Cardiac fibroblast (primary cell): ENCODE measurements at places on chromosomes 13 and 19.

GRCh38 chr19:17323300-17323963 lies 11.2 kb downstream of the ANO8 start:
- no peak for DNase-seq

- DNase-seq: peak; percentile 57
Measured at GRCh38 chr19:54431255-54431838, 16.1 kb downstream of the TTYH1 start.

DNA sequence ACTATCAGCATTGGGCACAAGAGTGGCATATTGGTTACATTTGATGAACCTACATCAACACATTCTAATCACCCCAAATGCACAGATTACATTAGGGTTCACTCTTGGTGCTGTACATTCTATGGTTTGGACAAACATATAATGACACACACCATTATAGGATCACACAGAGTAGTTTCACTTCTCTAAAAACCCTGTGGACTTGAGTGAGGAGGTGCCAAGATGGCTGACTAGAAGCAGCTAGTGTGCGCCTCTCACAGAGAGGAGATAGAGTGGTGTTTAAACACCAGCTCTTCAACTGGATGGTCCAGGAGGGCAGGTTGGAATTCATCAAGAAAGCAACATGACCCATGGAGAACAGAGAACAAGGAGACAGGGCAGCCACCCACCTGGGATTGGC lies 265.6 kb downstream of the TDRD3 start:
- no peak for DNase-seq

DNA sequence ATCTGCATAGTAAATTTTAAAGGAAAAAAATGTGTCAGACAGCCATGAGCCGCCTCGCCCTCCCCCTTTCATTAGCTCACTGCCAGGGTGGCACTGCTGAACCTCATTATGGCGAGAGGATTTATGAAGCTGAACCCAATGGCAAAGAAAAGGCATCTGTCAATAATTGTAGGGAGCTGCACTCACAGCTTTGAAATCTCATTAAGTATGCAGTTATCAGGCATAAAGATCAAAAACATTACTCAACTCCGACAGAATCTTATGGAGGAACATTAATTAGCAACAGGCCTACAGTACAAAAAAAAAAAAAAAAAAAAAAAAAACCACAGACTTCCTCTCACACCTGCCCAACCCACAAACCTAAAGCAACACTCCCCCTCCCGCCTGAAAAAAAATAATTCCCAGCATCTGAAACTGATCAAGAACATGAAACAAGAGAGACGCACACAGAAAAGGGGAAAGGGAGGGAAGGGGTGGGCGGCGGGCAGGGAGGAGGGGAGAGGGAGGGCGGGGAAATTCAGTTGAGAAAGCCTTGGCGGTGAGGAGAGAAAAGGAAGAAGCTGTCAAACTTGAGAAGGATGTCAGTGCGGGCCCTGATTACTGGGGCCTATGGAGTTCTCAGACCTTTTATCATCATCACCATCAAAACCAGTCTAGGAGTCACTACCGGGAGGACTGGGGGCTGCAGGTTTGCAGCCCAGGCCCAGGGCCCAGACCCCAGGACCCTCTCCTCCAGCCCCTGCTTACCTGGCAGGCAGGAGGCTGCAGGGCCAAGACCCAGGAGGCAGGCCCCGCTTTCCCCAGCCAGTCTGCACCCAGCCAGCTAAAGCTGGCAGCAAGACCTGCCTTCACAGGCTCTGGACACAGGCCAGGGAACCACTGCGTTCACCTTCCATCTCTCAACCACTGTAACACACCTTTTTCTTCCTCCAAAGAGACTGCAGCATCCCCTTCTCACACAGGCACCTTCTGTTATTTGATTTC lies 8.9 kb downstream of the TSHZ3 start:
- DNase-seq: peak; percentile 56

DNA sequence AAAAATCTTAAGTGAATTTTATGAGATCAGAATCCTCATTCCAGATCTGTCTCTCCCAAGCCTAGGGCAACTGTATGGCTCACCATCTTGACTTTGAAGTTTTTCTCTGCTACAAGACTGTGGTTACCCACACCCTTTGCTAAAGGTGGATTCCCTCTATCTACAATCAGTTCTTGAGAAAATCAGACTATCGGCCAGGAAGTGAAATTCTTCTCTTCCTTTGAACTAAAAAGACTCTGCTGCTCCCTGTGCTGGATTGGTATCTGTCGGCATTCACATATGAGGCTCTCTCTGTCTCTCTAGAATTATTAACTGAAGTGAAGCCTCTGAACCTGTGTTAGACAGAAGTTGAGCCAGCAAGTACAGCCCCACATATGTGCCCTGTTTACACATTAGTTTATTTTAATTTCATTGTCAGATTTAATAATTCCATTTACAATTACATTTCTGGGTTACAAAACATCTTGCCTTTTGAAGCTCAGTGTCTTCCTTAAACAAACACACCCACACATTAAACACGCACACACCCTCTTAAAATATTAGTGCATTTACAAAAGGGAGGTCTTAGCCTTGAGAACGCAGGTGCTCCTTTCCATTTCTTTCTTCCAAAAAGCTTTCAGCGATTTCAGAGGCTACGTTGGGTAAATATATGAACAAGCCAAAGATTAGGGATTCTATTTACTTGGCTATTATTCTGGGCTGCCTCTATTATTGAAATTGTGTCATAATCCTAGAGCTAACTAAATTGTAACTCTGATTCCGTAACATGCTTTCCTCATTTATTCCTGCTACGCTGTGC lies 145.7 kb downstream of the MIPEP start:
- DNase-seq: no peak

DNA sequence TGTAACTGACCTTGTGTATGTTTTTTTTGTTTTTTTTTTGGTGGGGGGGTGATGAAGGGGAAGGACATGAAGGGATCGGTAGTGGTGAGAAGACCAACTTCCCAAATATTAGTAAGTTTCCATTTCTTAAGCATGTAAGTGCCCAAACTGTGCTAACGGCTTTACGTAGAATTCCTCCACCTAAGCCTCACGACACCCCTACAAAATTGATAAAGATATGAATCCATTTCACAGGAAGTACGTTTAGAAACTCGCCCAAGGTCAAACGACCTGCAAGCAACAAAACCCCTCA lies 649 bp downstream of the UQCRFS1 start:
- no peak for DNase-seq

DNA sequence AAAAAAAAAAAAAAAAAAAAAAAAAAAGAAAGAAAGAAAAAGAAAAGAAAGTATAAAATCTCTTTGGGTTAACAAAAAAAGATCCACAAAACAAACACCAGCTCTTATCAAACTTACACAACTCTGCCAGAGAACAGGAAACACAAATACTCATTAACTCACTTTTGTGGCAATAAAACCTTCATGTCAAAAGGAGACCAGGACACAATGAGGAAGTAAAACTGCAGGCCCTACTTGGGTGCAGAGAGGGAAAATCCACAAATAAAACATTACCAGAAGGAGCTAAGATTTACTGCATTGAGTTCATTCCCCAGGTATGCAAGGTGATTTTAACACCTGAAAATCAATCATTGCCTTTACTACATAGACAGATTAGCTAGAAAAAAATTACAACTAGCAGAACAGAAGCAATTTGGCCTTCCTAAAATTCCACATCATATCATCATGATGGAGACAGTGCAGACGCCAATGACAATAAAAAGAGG lies 9.6 kb upstream of the CEACAM5 start:
- no peak for DNase-seq

- no peak for DNase-seq
Measured at GRCh38 chr13:30607908-30608307, 9.8 kb upstream of the USPL1 start.

DNA sequence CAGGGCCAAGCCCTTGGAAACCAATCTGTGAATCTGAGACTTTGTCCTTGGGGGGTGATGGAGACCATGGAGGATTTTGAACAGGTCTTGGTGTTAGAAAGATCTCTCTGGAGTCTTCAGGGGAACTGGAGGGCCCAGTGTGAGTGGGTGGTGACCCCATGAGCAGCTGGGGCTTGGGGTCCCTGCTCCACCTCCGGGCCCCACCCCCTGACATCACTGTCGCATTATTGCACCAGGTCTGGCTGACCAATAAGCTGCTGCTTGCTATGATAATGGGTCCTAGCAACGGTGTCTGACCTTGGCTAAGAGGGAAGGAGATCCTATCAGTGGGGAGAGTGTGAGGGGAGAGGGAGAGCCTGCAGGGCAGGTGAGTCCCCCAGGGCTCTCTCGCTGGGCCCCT lies at the start of gene IRGC:
Gene IRGC, plus strand, starts transcription at position 301 of the 400 bp plus-strand sequence. CDS start 2,483 bp downstream, outside the sequence.
- no peak for DNase-seq

DNA sequence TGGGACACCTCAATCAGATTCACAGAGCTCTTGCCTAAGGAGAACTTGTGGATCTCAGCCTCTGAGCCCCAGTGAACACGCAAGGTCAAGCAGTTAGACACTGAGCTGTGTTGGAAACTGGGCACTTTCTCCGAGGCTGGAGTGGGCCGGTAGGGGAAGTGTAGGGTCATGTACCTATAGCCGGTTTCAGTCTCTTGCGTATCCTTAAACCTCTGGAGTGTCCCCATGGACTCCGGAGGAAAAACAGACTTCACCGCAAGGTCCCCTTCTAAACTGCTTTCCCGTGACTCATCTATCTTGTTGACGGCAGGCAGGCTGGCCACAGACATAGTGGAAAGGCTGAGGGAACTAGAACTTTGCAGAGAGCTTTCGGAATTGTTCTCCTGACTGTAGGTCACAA lies 11.3 kb downstream of the IQCN start:
- no peak for DNase-seq

GRCh38 chr19:19176950-19177349 lies 6.9 kb upstream of the MEF2B start:
- no peak for DNase-seq

DNA sequence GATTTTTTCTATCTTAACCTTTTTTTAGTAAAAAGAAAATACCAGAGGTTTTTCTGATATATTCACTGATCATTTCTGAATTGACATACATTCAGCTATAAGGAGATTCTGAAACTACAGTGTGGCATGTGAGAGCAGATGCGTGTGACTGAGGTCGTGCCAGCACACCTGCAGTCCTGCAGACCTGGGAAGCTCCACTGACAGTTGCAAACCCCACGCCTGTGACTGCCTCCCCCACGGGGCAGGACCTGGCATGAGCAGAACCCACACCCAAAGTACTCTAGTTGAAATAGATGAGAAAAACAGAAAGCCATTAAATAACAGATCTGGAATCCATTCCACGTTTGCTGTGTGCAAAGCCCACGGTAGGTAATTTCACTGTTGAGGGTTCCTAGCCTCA lies 80.7 kb downstream of the TEX29 start:
- no peak for DNase-seq

- no peak for DNase-seq
Measured at GRCh38 chr19:35719402-35720162, 1.8 kb downstream of the KMT2B start.

DNA sequence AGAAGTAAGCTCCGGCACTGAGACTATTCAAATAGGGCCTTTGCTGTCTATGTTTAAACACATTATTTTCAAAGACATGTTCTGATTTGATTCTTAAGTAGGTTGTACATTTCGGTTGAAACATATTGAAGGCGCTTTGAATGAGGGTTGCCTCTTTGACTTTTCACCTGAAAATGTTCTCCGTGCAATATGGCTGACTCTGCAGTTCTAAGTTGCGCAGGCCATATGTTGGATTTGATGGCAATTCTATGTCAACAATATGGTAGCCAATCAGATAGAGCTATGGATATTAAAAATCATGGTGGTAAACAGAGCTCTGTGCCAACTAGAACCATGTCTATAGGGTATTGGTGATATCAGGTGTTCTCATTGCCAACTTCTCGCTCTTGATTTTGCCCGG lies 307.3 kb downstream of the NALCN start:
- no peak for DNase-seq

GRCh38 chr13:25018729-25019115 lies 77.2 kb upstream of the PABPC3 start:
- no peak for DNase-seq

DNA sequence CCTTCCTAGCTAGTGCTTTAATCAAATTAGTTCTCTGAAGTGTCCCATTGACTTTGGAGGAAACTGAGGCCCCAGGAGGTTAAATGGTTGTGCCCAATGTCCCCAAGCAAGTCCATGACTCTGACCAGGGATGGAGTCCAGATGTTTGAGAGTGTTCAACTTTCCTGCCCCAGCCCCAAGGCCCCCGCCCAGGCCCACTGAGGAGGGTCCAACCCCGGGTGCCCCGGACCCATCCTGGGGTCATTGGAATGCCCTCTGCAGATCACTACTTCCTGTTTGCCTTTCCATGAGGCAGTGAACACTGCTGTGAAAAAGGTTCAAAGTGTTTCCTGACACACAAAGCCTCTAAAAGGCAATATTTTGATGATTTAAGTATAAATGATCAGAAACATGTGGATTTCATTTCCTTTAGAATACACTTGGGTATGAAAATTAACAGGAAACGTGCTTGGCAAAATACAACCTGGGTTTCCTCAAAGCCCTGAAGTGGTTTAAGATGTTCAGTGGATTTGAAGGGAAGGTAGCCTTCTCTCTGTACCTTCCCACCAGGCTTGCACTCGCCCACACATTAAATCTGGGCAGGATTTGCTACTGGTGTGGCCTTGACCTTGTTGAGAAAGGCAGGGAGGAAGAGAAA lies 335.7 kb downstream of the TSHZ3 start:
- DNase-seq: no peak
